ENCODE measurements at places on chromosomes 12 and 14.

DNA sequence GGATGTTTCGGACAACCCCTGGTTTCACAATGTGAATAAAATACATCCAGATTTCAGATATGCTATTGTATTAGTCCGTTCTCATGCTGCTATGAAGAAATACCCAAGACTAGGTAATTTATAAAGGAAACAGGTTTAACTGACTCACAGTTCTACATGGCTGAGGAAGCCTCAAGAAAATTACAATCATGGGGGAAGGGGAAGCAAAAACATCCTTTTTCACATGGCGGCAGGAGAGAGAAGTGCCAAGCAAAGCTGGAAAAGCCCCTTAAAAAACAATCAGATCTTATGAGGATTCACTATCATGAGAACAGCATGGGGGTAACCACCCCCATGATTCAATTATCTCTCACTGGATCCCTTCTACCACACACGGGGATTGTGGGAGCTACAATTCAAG lies 451.7 kb downstream of the MDGA2 start:
- DNase-seq: no peak

GRCh38 chr14:93271111-93271510 lies 61.7 kb downstream of the BTBD7 start:
- DNase-seq: no peak

- DNase-seq: no peak
These were observed 3.4 kb downstream of the PNMA1 start for GRCh38 chr14:73710737-73711136.

DNA sequence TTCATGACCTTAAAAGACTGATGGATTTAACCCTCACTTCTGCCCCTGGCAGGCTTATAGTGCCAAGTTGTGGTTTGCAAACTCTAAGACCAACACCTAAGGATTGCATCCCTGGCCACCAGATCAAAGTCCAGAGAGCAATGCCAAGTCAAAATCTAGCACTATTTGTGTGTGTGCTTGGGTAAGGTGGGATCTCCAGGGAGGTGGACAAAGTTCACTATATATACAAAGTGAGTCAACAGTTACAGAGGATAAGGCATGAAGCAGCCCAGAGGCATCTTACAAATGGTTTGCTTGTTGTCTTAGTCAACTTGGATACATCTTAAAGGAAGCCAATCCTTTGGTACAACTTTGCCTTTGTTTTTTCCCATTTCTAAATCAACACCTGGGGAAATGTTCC lies 137.3 kb downstream of the MSRB3 start:
- DNase-seq: no peak

GRCh38 chr12:56425193-56425592 lies 24.0 kb downstream of the TIMELESS start:
- DNase-seq: no peak

Data from DMS79 treated with DMSO at 0.1 percent for 48 hours (cell line).